ENCODE measurements at places on chromosomes 2 and 18.

GRCh38 chr2:237147317-237147716 lies 61.6 kb downstream of the COPS8 start:
- no peak for DNase-seq

DNA sequence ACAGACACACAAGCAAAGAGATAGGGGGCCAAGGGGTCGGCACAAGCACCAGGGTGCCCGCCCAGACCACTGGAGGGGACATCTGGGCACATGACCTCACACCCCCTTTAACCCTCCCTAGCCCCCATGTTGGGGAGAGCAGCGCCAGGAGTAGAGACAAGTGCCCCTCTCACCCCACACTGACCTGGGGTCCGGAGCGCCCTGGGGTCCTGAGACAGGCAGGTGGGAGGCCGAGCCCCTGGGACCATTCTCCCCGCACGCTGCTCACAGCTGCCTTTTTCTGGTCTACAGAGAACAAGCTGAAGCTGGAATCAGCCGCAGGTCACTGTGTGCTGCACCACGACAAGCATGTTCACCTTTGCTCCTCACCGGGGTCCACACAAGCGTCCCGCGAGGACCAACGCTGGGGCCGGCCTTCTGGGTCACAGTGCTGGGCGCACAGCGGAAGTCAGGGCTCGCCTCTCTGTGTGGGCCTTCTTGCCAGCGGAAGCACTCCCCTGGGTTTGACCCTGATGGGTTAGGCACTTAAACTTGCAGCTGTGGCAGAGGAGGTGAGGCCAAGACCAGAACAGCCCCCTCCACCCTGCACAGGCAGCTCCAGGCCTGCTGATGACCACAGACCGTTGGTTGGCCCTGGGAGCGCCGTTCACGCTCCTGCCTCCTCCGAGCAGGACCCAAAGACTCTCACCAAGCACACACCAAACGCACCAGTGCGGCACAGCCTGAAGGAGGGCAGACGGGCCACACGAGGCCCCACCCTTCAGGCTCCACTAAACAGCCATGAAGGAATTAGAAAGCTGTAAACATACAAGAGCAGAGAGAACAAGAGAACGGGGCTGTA lies 275.3 kb downstream of the EIPR1 start:
- no peak for DNase-seq

DNA sequence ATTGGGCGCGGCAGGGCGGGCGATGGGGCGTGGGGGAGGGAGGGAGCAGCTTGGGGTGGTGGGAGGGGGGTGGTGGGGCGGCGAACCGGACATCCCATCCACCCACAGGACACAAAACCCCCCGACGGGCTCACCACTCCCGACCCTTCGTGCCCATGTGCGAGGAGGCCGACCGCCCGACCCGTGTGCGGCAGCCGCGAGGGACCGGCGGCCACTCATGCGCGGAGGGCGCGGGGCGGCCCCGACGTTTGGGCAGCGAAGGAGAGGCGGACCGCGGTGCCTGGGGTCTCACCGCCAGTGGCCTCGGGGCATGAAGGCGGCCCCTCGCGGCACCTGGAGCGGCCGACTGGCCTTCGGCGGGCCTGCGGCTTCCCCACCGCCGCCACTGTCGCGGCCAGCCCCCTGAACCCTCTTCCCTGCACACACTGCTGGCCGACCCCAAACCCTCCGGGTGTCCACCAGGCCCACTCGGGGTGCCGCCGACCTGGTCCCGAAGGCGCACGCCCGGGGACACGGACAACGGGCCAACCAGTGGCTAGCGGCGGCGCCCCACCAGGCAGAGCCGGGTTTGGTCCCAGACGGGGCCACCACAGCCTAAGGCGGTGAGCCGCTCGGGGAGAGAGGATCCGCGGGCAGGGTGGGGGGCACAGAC lies 94.6 kb upstream of the ANKRD30BL start:
- DNase-seq = no peak

DNA sequence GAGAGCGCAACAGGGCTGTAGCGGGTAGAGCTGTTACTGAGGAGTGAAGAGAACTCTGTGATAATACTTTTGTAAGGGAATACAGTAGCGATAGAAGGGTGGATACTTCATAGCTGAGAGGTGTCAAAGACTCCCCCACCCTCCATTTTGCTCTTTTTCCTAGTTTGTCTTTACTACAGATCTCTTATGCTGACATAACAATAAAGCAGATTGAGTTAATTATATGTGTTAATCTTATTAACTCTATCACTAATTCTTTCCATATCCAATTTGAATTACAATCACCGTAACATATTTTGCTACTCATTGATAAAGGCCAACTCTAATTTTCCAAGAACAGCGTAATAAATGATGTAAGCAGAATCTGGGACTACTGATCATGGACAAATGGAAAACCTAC lies 57.1 kb downstream of the UGP2 start:
- no peak for DNase-seq

DNA sequence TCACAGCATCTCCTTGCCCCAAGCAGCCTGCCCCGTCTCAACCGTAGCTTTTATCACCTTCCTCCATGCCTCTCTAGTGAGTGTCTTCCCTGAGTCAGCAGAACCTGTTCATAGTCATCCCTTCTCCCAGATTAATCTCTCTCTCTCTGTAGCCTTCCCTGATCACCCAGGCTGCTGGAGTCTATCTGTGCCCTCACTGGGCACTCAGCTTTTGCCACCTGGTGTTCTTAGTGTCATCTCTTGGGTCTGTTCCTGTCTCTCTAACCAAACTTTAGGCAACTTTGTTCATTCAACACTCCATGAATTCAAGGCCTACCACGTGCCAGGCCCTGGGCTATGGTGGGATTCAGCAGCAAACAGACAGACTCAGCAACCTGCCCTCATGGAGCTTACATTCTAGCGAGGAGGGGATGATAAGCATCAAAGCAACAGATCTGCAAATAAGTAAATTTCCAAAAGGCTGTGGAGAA lies 159.1 kb downstream of the SMAD7 start:
- peak; percentile 50 for DNase-seq

GRCh38 chr18:47677952-47678351 lies 252.5 kb downstream of the SMAD2 start:
- no peak for DNase-seq

- DNase-seq = peak; percentile 91
These were observed 43.3 kb upstream of the SETBP1 start for GRCh38 chr18:44637210-44638033.

DNA sequence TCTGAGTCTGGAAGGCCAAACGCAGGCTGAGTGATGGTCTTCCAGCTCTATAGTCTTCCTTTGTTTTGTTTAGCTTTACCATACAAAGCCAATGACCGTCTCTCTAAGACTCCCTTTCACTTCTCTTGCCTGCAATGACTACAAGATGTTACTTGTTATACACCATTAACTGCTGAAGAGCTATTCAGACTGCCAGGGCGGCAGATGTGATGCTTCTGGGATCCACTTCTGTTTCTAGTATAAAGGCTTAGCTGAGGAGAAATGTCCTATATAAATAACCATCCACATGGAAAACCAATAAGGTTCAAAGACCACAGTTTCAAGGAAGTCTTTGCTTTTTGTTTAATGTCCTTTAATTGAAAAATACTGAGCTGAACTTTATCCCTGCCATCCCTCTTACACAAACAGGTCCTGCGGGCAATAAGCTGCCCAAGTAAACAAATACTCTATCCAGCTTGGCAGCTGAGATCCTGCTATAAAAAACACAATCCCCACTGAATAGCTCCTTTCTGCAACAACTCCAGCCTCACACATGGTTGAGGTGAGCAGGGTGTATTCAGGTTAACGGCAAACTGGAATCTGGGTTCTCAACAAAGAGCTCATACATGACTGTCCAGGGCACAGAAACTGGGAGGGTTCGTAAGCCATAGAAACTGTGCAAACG lies 124.6 kb downstream of the VIT start:
- DNase-seq = no peak

GRCh38 chr2:29106980-29107388 lies 8.2 kb upstream of the CLIP4 start:
- DNase-seq = peak; percentile 56

DNA sequence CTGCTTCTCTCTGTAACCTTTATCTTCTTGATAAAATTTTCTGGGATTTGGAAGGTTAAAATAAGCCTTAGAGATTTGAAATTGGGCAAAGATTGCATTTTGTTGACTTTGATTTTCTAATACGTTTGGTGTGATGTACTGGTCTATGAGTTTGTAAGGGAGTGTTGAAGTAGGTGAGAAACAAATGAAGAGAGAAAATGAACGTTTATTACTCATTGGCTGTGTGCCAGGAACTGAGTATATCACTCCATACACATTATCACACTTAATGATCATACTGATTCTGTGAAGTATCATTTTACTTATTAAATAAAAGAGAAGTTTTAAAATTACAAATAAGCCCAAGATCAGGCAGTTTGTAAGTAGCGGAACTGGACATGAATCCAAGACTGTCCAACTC lies 795.1 kb upstream of the ZEB2 start:
- peak; percentile 9 for DNase-seq

- no peak for DNase-seq
These were observed 272.8 kb downstream of the FIGN start for GRCh38 chr2:163462993-163463392.

DNA sequence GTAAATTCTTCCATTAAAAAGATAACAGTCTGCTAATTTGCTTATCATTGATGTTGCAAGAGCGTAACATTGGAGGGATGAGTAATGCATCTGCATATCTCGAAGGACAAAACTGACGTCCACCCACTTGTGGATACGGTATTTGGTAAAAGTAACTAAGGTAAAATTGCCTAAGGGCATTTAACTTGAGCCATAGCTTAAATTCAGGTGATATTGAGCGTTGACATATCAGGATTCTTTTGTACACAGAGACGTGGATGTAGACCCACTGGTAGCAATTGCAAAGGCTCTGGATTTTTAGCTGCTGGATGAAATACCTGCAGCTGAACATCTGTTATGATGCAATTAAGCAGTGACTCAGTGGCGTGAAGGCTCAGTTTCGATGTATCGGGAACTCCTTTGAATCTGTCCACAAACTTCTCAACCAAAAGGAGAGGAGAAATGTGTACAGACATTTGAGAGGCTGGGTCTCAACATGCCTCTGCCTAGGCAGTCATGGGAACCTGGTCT lies 119.3 kb downstream of the SPTBN1 start:
- DNase-seq = peak; percentile 99

GRCh38 chr18:49111191-49111988 lies 160.6 kb upstream of the SMAD7 start:
- DNase-seq = no peak

DNA sequence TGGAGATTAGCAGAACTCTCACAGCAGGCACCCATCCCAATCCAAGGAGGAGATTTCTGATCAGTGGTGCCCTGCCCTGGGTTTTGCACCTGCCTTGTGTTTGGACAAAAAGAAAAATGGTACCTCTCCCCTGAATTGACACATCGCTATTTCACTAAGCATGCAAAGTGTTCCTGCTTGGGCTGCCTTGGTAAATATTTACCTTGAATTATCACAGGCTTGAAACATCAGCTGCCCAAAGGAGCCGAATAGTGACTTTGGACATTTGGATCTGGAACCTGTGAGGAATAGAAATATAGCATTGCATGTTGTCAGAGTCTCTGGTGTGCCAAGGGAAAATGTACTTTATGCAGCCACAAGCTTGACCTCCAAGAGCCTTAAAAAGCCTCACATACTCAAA lies 926.4 kb upstream of the FANCL start:
- DNase-seq = no peak

- no peak for DNase-seq
These were observed 383.0 kb downstream of the TXNL1 start for GRCh38 chr18:56255381-56255780.

DNA sequence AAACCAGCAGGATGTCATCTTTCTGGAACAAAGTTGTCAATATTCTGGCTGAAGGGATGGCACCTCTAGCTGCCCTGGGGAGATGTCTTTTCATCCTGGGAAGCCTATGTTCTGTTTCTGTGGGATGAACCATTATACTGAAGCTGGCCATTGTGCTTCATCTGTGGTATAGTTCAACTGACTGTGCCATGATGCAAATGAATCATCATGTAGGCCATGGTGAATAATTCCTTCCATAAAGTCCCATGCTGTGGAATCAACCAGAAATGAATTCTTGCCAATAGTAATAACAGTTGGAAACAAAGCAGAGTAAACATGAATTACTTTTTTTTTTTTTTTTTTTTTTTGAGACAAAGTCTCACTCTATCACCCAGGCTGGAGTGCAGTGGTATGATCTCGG lies 64.1 kb upstream of the CNGA3 start:
- DNase-seq = peak; percentile 28

DNA sequence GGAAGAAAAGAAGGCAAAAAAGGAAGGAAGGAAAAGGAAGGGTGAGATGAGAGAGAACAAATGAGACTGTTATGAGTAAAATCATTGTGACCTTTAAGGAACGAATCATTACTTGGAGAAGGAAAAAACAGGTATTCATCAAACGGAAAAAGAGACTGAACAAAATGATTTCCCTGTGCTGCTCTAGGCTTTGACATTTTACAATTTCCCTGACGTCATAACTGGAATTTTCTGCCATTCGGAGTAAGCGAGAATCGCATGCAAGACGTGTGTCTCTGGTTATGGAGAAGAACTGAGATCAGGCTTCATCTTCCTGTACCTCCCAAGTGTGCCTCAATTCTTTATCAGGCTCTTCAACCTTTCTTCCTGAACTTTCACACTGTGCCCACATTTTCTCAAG lies 534.7 kb upstream of the KLHL29 start:
- DNase-seq = no peak

- DNase-seq = peak; percentile 86
These were observed 1109.7 kb downstream of the LRP1B start for GRCh38 chr2:141021109-141021508.

DNA sequence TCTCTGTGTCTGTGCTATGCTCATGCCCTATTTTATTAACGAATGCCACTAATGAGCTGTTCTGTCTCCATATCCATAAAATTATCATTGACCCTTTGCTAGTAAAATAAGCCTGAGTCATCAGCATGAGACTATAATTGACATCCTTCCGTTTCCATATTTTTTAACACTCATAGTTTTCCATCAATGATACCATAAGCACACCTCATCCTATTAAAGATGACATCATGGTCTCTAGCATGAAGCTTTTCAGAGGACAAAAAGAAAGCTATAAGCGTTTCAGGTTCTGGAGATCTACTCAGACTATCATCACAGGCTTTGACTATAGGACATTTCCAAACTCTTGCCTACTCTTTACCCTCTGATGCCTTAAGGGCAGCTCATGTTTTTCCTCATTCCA lies 1.2 kb upstream of the DSC2 start:
- peak; percentile 78 for DNase-seq

DNA sequence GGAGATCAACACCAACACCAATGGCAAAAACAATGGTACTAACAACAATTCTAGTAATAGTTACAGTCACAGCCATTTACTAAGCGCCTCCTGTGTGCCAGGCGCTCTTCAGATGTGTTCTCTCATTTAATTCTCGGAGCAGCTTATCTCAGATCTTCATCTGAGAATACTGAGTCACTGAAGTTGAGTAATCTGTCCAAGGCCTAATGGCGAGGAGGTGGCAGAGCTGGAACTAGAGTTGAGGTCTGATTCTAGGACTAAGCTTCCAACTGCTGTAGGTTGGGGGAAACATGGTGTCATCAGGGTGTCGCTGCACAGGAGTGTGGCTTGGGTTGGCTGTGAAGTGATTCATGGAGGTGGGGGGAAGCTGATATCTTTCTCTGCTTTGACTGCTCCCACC lies 156.1 kb downstream of the DYSF start:
- no peak for DNase-seq

- no peak for DNase-seq
These were observed 49.3 kb downstream of the NRP2 start for GRCh38 chr2:205731583-205731981.

GRCh38 chr2:183037553-183038340 lies 510 bp downstream of the NCKAP1 start:
- DNase-seq = peak; percentile 30

GRCh38 chr2:50344509-50345106 lies 687.3 kb downstream of the NRXN1 start:
- no peak for DNase-seq
